Ureter (tissue), 1 donor: ENCODE measurements at places on chromosomes 11 and 22. TPM values are rescaled to one million over a fixed set of nuclear protein-coding genes. Genes with fewer than 3 reads are reported as not detected.

DNA sequence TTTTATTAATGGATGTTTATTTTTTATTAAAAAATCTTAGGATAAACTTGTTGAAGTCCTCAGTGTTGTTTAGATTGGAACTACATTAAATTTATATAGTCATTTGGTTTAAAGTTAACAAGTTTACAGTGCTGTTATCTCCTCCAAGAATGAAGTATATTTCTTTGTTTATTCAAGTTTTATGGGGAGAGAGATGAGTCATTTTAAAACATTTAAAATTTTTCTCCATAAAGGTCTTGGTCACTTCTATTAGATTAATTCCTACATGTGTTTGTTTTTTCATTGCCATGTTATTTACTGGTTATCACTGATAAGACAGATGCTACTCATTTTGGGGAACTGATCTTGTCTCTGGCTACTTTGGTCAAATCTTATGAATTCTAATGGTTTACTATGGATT, 429.6 kb downstream of the METTL15 start:
- DNase-seq = no peak

GRCh38 chr11:116168459-116168787, 604.4 kb downstream of the BUD13 start:
- DNase-seq = no peak

DNA sequence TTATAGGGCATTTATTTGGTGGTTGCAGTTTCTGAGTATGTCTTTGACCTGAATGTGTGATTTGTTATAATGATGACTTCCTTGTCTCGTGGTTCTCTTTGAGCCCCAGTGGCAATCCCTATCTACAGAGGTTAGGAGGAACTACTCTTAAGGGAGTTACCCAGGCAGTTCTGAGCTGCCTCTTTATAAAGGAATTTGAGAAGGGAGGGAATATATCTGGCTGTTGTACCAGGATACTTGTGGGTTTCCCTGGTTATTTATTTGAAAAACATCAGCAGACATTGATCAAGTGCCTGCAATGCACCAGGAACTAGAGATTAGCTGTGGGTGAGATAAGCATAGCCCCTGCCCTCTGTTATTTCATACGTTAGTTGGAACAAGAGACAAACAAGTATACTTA, 243.5 kb upstream of the ARHGAP20 start:
- no peak for DNase-seq

DNA sequence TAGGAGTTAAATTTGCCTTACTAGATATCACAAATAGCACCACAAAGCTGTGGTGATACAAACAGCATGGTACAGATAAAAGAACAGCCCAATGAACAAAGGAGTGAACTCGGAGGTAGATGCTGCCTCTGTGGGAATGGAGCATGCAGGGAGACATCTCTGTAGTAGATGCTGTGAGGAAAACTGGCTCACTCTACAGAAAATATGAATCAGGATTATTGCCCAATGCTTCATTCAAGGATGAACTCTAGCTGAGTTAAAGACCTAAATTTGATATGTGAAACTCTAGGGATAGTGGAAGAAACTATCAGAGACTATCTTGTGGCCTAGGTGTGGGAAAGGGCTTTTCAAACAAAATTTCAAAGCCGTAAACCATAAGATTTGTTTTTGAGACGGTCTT, 15.3 kb upstream of the CAPN5 start:
- DNase-seq = no peak

GRCh38 chr11:119635041-119635740, 93.8 kb downstream of the NECTIN1 start:
- DNase-seq = no peak

- DNase-seq = no peak
Observed at GRCh38 chr11:12587333-12587991, 86.8 kb upstream of the TEAD1 start.

GRCh38 chr11:72411623-72412419, 22.5 kb downstream of the CLPB start:
- DNase-seq = peak; percentile 60

GRCh38 chr11:79697905-79698304, 257.1 kb upstream of the TENM4 start:
- DNase-seq = no peak

The MSANTD4 gene
- total RNA-seq = 21.0 TPM

The OR51B2 gene
- total RNA-seq = not detected

The SLC22A6 gene
- total RNA-seq = not detected

The OR8D4 gene
- not detected for total RNA-seq

The KRTAP5-4 gene
- total RNA-seq = not detected
